CD8-positive, alpha-beta memory T cell (primary cell): ENCODE measurements at places on chromosomes 7 and 10.

DNA sequence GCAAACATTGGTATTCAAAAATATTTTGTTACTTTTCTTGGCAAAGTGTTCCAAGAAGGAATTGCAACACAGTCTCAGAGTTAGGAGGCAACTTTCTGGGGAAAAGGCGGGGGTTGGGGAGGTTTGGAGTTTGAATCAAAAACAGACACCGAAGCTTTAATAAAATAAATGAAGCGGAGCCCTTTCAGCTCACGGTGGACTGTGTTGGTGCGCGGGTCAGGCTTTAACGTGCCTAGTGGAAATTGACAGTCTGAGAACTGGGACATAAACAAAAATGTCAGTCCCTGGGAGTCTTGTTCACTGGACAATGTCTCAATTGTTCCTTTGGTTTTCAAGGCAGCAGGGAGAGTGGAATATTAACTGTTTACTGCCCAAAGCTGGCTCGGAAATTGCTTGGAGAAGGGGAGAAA, 109.3 kb downstream of the TCF7L2 start:
- DNase-seq: no peak

DNA sequence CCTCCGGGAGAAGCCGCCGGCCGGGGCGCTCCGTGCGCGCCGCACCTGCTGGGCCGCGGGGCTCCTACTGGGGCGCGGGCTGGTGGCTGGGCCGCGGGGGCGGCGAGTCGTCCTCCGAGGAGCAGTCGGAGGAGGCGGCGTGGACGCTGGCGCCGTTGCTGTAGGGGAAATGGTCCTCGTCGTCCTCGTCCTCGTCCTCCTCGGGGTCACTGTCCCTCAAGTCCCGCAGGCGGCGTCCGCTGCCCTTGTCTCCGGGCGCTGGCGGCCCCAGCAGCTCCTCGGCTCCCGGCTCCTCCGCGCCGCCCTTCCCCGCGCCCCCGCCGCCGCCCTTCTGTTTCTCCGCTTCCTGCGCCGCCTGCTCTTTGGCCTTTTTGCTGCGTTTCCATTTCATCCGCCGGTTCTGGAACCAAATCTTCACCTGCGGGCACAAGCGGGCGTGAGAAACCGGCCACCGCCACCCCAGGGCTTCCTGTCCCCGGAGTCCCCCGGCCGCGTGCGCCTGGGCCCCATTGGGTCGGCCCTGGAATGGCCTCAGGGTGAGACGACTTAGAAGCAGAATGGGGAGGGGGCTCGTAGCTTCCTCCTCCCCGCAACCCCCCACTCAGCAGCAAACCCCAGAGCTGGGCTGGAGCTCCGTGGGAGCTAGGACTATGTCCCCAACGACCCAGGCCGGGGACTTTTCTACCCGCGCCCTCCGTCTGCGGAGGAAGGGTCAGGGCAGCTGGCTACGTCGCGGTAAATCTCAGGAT, 4.8 kb downstream of the MNX1 start:
- no peak for DNase-seq

GRCh38 chr7:148789220-148789619, 90.5 kb downstream of the CUL1 start:
- DNase-seq: no peak

GRCh38 chr10:99994801-99995200, 14.9 kb downstream of the DNMBP start:
- DNase-seq: no peak

DNA sequence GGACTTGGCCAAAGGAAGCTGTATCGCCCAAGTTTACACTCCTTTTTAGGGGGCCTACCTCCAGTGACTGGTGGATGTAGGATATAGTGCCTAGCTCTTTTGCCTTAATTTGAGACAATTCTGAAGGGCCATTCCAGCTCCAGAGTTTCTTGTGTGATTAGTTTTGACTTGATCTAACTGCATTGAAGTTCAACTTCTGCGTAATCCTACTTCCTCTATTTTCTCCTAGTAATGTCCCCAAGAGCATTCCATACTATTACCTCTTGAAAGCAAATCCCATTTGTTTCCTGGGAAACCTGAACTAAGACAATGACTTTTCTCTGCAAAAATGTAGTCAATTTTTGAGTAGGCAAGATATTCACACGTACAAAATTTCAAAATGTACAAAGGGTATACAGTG, 4.7 kb upstream of the H2AZ2 start:
- DNase-seq: no peak

GRCh38 chr10:67827811-67828210, 10.2 kb downstream of the DNAJC12 start:
- DNase-seq: no peak

- no peak for DNase-seq
Observed at GRCh38 chr7:113677811-113678210, 241.0 kb downstream of the PPP1R3A start.

DNA sequence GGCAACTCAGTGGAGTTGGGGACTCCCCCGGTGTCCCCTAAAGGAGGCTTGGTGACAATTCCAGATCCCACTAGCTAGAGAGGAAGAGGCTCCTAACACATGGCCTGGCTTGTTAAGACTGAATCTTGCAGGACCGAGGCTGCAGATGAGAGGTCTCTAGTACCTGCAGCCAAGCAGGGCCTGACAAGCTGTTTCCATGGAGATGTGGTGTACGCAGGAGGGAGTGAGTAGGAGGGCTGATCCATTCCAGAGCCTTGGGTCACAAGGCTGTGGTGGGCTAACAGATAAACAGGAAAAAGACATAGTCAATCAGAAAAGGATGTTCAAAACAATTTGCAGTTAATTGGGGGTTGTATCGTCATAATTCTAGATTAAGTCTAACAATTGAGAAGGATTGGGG, 77.3 kb upstream of the MKLN1 start:
- DNase-seq: no peak
